Activated CD4-positive, alpha-beta T cell treated with anti-CD3 and anti-CD28 coated beads, Interleukin-2, amount 10 ng/mL, durations not matched to agents 7 days and 5 days (primary cell): ENCODE measurements at places on chromosomes 3 and 15. TPM values are rescaled to one million over a fixed set of nuclear protein-coding genes. Genes with fewer than 3 reads are reported as not detected.
A peak's percentile ranks its signal among the peaks of the same experiment; 100 is the strongest.

DNA sequence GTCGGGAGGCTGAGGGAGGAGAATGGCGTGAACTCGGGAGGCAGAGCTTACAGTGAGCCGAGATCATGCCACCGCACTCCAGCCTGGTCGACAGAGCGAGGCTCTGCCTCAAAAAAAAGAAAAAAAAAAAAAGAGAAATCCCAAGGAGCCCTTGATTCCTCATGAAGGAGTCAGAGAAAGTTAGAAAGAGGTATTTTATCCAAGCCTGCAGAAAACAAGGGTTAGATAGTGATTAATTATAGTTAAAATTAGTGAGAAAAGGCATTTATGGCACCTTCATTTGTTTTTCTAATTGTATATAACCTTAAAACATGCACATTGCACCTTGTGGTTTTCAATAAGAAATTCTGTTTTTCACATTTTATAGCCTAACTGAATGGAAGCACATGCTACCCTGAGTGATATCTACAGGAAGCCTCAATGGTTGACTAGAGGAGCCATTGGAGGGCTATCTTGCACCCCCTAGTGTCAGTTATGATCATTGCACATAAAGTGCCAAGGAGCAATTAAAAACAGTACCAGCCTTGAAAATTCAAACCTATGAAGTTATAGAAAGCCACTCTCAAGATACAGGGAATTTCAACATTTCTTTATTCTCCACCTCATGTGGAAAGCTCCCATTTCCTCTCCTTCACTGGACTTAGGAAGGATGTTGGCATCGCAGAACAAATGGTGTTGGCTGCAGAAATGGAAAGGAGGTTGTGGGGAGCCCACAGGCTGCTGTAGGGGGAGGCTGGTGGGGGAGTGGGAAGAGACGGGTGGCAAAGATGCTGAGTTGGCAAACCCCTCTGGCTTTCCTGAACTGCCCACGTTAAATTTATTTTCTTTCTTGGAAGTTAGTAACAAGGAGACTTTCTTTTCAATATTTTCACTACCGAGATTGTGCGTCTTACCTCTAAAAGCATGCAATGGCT, 48.5 kb downstream of the ITGA11 start:
- peaks cover 5% of the 10 kb centered on the region for H3K36me3 ChIP-seq
- H3K27me3 ChIP-seq = no peaks in the 10 kb centered on the region
- peaks cover 27% of the 10 kb centered on the region for H3K4me1 ChIP-seq
- peak; percentile 75 for DNase-seq
- no peak overlapping the region for H3K27ac ChIP-seq

PARP16 gene
- 19.0 TPM for total RNA-seq

- DNase-seq = no peak
- peaks cover 4% of the 10 kb centered on the region for H3K27me3 ChIP-seq
- H3K4me3 ChIP-seq = no peak overlapping the region
- H3K36me3 ChIP-seq = no peaks in the 10 kb centered on the region
Measured at GRCh38 chr15:91549581-91549980, 303.9 kb upstream of the SLCO3A1 start.

LRRC31 gene
- total RNA-seq = not detected

ITGA11 gene
- 1.1 TPM for total RNA-seq

SOX2 gene
- total RNA-seq = not detected

DNA sequence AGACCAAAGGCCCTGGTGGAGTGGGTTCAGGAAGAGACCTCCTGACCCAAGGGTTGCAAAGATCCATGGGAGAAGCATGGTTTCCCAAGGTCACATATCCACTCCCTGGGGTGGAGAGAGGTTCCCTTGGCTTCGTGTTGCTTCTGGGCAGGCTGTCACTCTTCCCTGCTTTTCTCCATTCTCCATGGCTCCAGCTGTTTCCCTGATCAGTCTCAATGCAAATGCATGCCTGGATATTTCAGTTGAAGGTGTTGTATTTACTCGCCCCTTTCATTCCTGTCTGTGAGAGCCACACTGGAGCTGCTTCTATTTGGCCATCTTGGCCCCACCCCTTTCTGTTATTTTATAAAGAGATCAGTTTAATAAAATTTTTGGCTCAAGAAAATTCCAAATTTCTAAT, 95.0 kb upstream of the PLSCR4 start:
- H3K27ac ChIP-seq = no peak overlapping the region
- no peaks in the 10 kb centered on the region for H3K27me3 ChIP-seq
- H3K36me3 ChIP-seq = no peaks in the 10 kb centered on the region
- H3K4me1 ChIP-seq = no peaks in the 10 kb centered on the region
- no peak for DNase-seq

DNA sequence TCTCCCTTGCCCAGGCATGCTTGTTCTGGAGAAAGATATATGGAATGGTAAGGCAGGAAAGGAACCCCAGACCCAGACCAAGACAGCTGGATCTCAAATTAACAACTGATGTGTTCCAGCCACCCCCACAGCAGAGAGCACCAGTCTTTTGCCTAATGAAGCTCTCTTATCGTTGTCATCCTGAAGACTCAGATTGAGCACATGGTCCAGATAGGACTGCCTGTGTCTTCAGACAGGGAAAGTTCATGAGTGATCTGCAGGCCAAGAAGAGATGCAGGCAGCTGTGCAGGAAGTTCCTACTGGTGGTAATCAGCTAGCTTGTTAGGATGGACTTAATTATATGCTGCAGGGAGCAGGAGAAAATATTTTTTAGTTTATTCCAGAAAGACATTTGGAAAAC, 53.3 kb downstream of the PPP2R3A start:
- H3K36me3 ChIP-seq = no peaks in the 10 kb centered on the region
- no peak overlapping the region for H3K27ac ChIP-seq
- DNase-seq = no peak
- no peaks in the 10 kb centered on the region for H3K4me1 ChIP-seq
- H3K27me3 ChIP-seq = peaks cover 24% of the 10 kb centered on the region

- peak; percentile 37 for DNase-seq
- peaks cover 84% of the 10 kb centered on the region for H3K36me3 ChIP-seq
- H3K27me3 ChIP-seq = no peaks in the 10 kb centered on the region
Measured at GRCh38 chr15:66498501-66499386, 1.2 kb upstream of the SNAPC5 start.

DNA sequence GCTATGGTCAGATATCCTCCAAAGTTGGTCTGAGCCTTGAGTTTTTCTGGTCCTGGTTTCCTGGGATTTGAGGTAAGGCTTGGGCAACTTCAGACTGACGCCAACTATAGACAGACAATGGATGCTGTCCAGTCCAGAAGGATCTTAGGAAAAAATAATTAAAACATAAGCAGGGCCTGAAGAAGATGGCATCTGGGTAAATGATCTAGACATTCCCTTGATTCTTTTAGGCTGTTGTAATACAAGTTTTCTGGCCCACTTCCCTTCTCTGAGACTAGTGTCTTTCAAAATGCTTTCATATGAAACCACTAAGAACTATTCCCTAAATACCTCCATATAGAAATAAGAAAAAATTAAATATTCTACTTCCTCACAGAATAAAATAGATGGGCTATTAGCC, 47.7 kb upstream of the PLXND1 start:
- peaks cover 19% of the 10 kb centered on the region for H3K4me1 ChIP-seq
- peaks cover 3% of the 10 kb centered on the region for H3K36me3 ChIP-seq
- H3K27ac ChIP-seq = no peak overlapping the region
- no peaks in the 10 kb centered on the region for H3K27me3 ChIP-seq

GRCh38 chr15:87487484-87487883, 769.1 kb downstream of the NTRK3 start:
- H3K36me3 ChIP-seq = no peaks in the 10 kb centered on the region
- H3K27ac ChIP-seq = no peak overlapping the region
- H3K27me3 ChIP-seq = no peaks in the 10 kb centered on the region
- H3K4me3 ChIP-seq = no peak overlapping the region

- no peak overlapping the region for H3K27ac ChIP-seq
- H3K36me3 ChIP-seq = no peaks in the 10 kb centered on the region
- DNase-seq = no peak
Measured at GRCh38 chr3:105891101-105891500, 22.3 kb upstream of the CBLB start.

GRCh38 chr3:136885357-136886213, 23.6 kb downstream of the NCK1 start:
- H3K4me1 ChIP-seq = peaks cover 61% of the 10 kb centered on the region
- no peaks in the 10 kb centered on the region for H3K27me3 ChIP-seq
- H3K4me3 ChIP-seq = peak overlapping the region; percentile 53
- DNase-seq = no peak
- H3K27ac ChIP-seq = peak overlapping the region; percentile 87

GRCh38 chr15:50415752-50416404, 8.3 kb upstream of the USP8 start:
- H3K36me3 ChIP-seq = no peaks in the 10 kb centered on the region
- H3K4me1 ChIP-seq = no peaks in the 10 kb centered on the region
- no peak overlapping the region for H3K4me3 ChIP-seq
- no peak for DNase-seq

DNA sequence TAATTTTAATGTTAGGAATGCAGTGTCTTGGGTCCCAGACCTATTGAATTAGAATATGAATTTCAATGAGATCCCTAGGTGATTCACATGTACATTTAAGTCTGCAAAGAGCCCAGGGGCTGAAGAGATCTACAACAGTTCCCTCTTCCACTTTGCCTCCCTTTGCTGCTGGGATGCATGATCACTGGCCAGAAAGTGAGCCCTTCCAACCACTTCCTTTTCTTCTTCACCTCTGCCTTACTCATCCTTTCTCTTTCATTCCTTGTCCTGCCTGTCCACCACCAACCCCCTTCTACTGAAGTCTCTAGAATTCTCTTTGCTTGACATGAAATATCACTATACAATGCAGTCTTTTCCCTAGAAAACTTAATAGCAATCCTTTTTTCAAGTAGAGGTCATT, 222.4 kb upstream of the LRIG1 start:
- H3K4me1 ChIP-seq = no peaks in the 10 kb centered on the region
- H3K27ac ChIP-seq = no peak overlapping the region
- peaks cover 5% of the 10 kb centered on the region for H3K27me3 ChIP-seq
- no peak for DNase-seq

GRCh38 chr15:80127911-80128310, 24.9 kb upstream of the FAH start:
- H3K4me1 ChIP-seq = peaks cover 6% of the 10 kb centered on the region
- DNase-seq = no peak
- H3K4me3 ChIP-seq = no peak overlapping the region
- no peak overlapping the region for H3K27ac ChIP-seq

GRCh38 chr3:9732740-9733115, 1.2 kb downstream of the BRPF1 start:
- H3K27ac ChIP-seq = peak overlapping the region; percentile 88
- peaks cover 60% of the 10 kb centered on the region for H3K4me1 ChIP-seq
- H3K27me3 ChIP-seq = no peaks in the 10 kb centered on the region
- no peak for DNase-seq
- peaks cover 35% of the 10 kb centered on the region for H3K36me3 ChIP-seq

GRCh38 chr3:87625876-87626275, 349.5 kb upstream of the POU1F1 start:
- H3K27me3 ChIP-seq = no peaks in the 10 kb centered on the region
- no peaks in the 10 kb centered on the region for H3K4me1 ChIP-seq
- H3K36me3 ChIP-seq = no peaks in the 10 kb centered on the region
- no peak overlapping the region for H3K27ac ChIP-seq
- no peak overlapping the region for H3K4me3 ChIP-seq
- DNase-seq = no peak

DNA sequence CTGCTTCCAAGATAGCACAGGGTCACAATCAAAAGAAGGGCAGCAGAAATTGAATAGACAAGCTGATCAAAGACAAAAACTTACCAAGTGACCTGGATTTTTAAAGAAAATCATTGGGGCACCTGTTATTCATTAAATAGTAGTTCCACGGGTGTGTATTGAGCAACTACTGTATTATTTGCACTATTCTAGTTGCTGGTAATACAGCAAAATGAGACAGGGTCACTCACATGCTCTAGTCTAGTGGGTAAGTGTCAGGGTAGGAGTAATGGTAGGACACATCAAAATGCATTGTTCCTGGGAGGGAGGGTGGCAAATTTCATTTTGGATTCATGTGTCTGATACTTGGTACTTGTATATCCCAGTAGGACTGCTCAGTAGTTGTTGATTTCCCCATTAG, 127.9 kb downstream of the SQOR start:
- H3K36me3 ChIP-seq = no peaks in the 10 kb centered on the region
- no peaks in the 10 kb centered on the region for H3K4me1 ChIP-seq
- H3K27me3 ChIP-seq = peaks cover 4% of the 10 kb centered on the region
- no peak for DNase-seq

DNA sequence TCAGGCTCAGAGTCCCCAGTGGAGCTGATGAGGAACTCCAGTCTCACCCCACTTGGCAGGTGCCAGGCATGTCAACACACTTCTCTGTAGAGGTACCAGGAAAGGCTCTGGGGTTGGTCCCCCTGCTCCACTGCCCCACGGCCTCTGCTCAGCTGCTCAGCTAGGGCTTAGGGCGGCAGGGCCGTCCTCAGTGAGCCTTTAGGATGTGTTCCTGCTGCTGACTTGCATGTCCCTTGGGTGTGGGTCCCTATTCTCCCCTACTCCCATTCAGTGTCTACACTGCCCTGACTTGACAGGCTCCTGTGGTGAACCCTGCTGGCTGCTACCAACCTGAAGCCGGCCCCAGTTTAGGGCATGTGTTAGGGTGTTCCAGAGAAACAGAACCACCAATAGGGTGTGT, 17.9 kb upstream of the POLG start:
- peaks cover 26% of the 10 kb centered on the region for H3K27me3 ChIP-seq
- H3K36me3 ChIP-seq = no peaks in the 10 kb centered on the region
- no peak overlapping the region for H3K4me3 ChIP-seq
- H3K27ac ChIP-seq = no peak overlapping the region
- peaks cover 4% of the 10 kb centered on the region for H3K4me1 ChIP-seq

DNA sequence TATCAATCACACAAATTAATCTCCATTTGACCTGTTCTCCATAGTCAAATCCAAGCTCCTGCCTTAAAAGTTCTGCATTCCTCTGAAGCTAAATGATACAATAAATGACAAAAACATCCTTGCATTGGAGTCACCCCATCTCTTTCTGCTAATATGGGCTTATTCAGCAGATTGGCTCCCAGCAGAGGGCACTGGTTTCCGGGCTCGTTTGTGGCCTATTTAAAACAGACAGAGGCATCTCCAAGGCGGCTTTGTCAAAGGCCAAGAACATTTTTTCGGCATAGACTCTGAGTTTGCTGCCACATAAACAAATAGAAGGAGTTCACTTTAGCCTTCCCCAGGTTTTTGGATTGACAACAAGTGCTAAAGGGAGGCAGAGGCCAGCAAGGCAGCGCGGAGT, 204.4 kb upstream of the RASGRP1 start:
- no peaks in the 10 kb centered on the region for H3K36me3 ChIP-seq
- no peak for DNase-seq
- H3K4me1 ChIP-seq = no peaks in the 10 kb centered on the region
- no peak overlapping the region for H3K27ac ChIP-seq
- peaks cover 4% of the 10 kb centered on the region for H3K27me3 ChIP-seq
- no peak overlapping the region for H3K4me3 ChIP-seq

- H3K36me3 ChIP-seq = no peaks in the 10 kb centered on the region
- H3K4me3 ChIP-seq = no peak overlapping the region
- H3K27me3 ChIP-seq = peaks cover 2% of the 10 kb centered on the region
- no peak for DNase-seq
- H3K27ac ChIP-seq = no peak overlapping the region
- H3K4me1 ChIP-seq = no peaks in the 10 kb centered on the region
Measured at GRCh38 chr3:110567029-110567428, 504.6 kb upstream of the NECTIN3 start.

DNA sequence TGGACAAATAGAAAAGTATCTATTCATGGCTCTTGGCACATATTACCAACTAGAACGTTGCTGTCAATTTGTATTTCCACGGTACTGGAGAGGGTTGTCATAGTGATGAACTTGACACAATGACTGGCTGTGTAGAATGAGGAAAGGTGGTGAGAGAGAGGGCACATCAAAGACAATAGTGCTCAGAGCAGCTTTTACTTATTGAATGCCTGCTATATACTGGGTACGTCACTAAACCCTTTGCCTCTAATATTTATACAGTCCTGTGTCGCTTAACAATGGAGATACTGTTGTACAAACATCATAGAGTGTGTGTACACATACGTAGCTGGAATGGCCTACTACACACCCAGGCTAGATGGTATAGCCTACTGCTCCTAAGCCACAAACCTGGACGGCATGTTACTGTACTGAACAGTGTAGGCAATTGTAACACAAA, 8.3 kb downstream of the TMPRSS7 start:
- H3K36me3 ChIP-seq = no peaks in the 10 kb centered on the region
- H3K4me3 ChIP-seq = no peak overlapping the region
- no peaks in the 10 kb centered on the region for H3K4me1 ChIP-seq
- H3K27ac ChIP-seq = no peak overlapping the region
